ENCODE measurements at places on chromosomes 6 and 20. TPM values are rescaled to one million over a fixed set of nuclear protein-coding genes. Genes with fewer than 3 reads are reported as not detected.

Gene MUCL3
- total RNA-seq: not detected

Gene RUNX2
- 4.5 TPM for total RNA-seq

Gene POLR1C
- total RNA-seq: 18.2 TPM

Gene SLC17A1
- not detected for total RNA-seq

Gene MYBL2
- 0.27 TPM for total RNA-seq

Gene VWA7
- 0.14 TPM for total RNA-seq

Gene SLC22A1
- not detected for total RNA-seq

Gene TPD52L2
- 107 TPM for total RNA-seq

Gene NMBR
- not detected for total RNA-seq

Gene NTSR1
- total RNA-seq: 54.0 TPM

Gene RBM24
- 34.1 TPM for total RNA-seq

DNA sequence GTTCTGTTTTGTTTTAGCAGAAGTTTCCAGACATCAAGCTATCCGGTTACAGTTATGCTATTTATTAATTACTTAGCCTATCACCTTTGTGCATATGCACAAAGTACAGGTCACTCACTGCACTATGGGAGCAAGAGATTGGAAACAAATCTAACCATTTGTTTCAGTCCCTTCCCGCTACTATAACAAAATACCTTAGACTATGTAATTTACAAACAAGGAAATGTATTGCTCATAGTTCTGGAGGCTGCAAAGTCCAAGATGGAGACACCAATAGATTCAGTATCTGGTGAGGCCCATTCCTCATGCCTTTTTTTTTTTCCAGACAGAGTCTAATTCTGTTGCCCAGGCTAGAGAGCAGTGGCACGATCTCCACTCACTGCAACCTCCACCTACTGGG, 35.1 kb downstream of the ATP9A start:
- no peaks in the 10 kb centered on the region for H3K36me3 ChIP-seq
- peaks cover 19% of the 10 kb centered on the region for H3K4me1 ChIP-seq
- DNase-seq: no peak
- no peak overlapping the region for H3K4me3 ChIP-seq

DNA sequence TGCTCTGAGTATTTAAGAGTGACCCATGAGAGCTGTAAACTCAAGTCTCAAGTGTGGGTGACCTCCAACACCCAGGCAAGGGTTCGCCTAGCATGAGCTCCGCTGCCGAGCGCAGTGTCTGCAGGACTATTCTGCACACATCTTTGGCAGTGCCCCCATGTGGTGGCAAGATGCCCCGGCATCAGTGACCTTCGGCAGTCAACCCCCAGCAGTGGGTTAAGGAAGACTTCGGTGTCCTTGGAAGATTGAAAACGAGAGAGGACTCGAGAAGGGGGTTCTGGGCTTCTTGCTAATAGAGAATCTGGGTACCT, 43.1 kb downstream of the RBM38 start:
- no peaks in the 10 kb centered on the region for H3K27me3 ChIP-seq
- no peaks in the 10 kb centered on the region for H3K36me3 ChIP-seq
- H3K4me3 ChIP-seq: no peak overlapping the region
- no peaks in the 10 kb centered on the region for H3K4me1 ChIP-seq

GRCh38 chr6:97765461-97765860, 482.4 kb upstream of the MMS22L start:
- H3K27me3 ChIP-seq: no peaks in the 10 kb centered on the region
- no peak for DNase-seq
- no peak overlapping the region for H3K27ac ChIP-seq

DNA sequence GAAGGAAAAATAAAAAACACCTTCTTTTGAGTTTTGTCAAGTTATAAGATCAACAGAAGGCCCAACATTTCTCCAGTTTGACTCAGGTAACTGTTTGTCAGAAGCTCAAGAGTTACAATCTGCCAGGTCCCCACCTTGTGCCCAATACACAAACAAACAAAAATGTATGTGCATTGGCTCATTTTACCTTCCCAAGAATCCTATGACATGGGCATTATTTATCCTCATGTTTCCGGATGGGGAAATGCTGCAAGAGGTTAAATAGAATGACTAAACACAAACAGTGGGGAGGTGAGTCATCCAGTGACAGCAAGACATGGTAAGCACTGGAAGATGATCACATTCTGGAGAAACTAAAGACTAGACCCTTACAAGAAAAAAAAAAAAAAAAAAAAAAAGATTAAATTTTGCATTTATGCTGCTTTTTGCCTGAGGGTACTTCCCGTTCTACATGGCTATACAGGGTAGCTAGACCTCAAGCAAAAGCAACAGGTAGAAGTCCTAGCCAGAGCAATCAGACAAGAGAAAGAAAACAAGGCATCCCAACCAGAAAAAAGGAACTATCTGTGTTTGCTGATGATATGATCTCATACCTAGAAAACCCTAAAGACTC, 23.6 kb upstream of the ANKRD60 start:
- H3K27me3 ChIP-seq: no peaks in the 10 kb centered on the region
- peaks cover 7% of the 10 kb centered on the region for H3K36me3 ChIP-seq
- no peak overlapping the region for H3K27ac ChIP-seq
- H3K4me1 ChIP-seq: no peaks in the 10 kb centered on the region
- H3K4me3 ChIP-seq: no peak overlapping the region

GRCh38 chr20:8326191-8326590, 194.1 kb downstream of the PLCB1 start:
- no peaks in the 10 kb centered on the region for H3K4me1 ChIP-seq
- H3K36me3 ChIP-seq: no peaks in the 10 kb centered on the region
- H3K4me3 ChIP-seq: no peak overlapping the region
- H3K27ac ChIP-seq: no peak overlapping the region
- no peaks in the 10 kb centered on the region for H3K27me3 ChIP-seq
- DNase-seq: no peak

DNA sequence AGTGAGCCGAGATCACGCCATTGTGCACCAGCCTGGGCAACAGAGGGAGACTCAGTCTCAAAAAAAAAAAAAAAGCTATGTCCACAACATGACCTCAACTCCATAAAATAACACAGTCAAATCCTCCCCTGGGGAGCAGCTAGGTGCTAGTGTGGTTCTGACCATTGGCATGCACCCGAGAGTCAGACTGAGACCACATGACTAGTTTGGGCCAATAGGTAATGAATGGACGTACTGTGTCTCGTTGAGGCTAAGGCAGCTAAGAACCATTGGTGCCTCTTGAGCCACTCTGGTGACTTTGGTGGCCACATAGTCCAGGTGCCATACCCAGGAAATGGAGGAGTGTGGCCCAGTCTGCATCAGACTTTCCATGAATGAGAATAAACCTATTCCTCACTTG, 40.3 kb downstream of the ATP9A start:
- no peak overlapping the region for H3K4me3 ChIP-seq
- no peaks in the 10 kb centered on the region for H3K27me3 ChIP-seq
- H3K4me1 ChIP-seq: no peaks in the 10 kb centered on the region

DNA sequence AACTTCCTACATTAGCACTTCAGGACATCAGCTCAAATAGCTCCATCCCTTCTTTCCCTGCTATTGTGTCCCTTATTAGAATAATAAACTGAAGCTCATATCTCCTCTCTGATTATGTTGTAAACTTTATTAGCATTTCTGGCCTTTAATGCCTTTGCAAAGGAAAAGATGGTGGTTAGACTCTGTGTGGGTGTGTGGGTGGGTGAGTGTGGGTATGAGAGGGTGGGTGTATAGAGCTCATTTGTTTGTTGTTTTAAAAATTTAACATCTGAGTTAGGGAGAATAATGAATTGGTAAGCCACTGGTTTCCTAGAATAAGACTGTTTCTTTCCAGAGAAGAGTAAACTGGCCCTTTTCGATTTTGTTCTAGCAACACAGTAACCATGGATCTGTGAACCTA, 70.6 kb upstream of the L3MBTL3 start:
- no peak overlapping the region for H3K4me3 ChIP-seq
- H3K4me1 ChIP-seq: no peaks in the 10 kb centered on the region
- H3K36me3 ChIP-seq: no peaks in the 10 kb centered on the region

- no peaks in the 10 kb centered on the region for H3K27me3 ChIP-seq
- no peak overlapping the region for H3K27ac ChIP-seq
- no peak for DNase-seq
- H3K4me1 ChIP-seq: no peaks in the 10 kb centered on the region
- H3K4me3 ChIP-seq: no peak overlapping the region
These were observed 67.5 kb downstream of the KCNQ5 start for GRCh38 chr6:72689107-72689954.

GRCh38 chr6:162532283-162533008, 195.1 kb downstream of the PRKN start:
- H3K4me3 ChIP-seq: no peak overlapping the region
- H3K4me1 ChIP-seq: peaks cover 15% of the 10 kb centered on the region
- H3K27ac ChIP-seq: no peak overlapping the region

DNA sequence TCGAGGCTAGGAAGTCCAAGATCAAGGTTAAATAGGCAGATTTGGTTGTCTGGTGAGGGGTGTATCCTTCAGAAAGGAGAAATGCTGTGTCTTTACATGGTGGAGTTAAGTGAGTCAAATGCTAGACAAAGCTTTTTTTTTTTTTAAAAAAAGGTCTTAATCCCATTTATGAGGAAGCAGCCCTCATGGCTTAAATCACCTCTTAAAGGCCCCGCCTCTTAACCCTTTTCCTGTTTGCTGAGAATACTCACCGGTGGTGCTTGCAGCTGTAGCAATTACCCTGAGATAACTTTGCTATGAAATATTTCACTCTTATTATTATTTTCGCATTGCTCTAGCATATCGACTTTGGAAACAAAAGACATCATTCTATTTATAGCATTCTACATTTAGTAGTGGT, 30.8 kb downstream of the FBXO30 start:
- DNase-seq: no peak
- no peak overlapping the region for H3K27ac ChIP-seq
- no peaks in the 10 kb centered on the region for H3K27me3 ChIP-seq
- H3K36me3 ChIP-seq: no peaks in the 10 kb centered on the region

DNA sequence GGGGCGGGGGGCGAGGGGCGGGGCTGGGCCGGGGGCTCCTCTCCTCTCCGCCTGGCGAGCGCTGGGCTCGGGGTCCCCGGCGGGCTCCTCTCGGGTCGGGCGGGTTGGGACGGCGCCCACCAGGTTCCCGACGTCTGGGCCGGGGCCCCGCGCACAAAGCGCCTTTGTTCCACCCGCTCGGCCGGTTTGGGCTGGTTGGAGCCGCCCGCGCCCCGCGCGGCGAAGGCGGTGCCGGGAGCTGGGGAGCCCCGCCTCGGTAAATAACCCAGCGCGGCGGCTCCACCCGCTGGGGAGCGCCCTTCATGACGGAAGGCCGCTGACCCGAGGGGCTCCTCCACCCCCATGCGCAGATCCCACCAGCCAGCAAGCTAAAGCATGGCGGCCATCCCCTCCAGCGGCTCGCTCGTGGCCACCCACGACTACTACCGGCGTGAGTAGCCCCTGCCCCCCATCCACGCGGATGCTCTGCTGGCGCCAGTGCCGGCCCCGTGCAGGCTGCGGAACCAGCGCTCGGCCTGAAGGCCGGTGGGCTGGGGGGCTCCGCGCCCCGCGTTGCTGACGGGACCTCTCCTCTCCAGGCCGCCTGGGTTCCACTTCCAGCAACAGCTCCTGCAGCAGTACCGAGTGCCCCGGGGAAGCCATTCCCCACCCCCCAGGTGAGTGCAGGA, 503 bp downstream of the PPDPF start:
- peak; percentile 83 for DNase-seq
- H3K27me3 ChIP-seq: no peaks in the 10 kb centered on the region
- no peaks in the 10 kb centered on the region for H3K36me3 ChIP-seq
- H3K4me3 ChIP-seq: peak overlapping the region; percentile 97
- H3K27ac ChIP-seq: peak overlapping the region; percentile 95

DNA sequence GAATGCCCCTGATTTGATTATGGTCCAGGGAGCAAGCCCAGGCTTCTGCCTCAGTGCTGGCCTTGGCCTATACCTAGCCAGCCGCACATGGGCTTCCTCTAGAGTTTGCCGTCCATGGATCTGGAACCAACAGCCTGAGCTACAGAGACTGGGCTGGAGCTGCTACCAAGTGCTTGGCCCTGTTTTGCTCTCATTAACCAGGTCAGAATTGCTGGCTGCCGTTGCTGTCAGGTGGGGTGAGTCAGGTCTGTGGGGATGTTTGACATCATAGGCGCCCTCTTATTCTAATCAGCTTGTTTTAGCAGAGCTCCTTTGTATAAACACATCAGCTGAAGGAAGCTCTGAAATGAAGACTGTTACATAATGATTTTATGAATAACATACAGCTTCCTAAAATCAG, 83.1 kb upstream of the PHACTR2 start:
- no peak for DNase-seq
- H3K4me3 ChIP-seq: no peak overlapping the region
- H3K4me1 ChIP-seq: no peaks in the 10 kb centered on the region
- H3K27me3 ChIP-seq: no peaks in the 10 kb centered on the region
- no peak overlapping the region for H3K27ac ChIP-seq

GRCh38 chr6:35432291-35432690, 19.8 kb upstream of the FANCE start:
- H3K27ac ChIP-seq: no peak overlapping the region
- DNase-seq: no peak
- no peaks in the 10 kb centered on the region for H3K36me3 ChIP-seq
- peaks cover 9% of the 10 kb centered on the region for H3K4me1 ChIP-seq

GRCh38 chr6:16778521-16778920, 17.3 kb upstream of the ATXN1 start:
- no peaks in the 10 kb centered on the region for H3K27me3 ChIP-seq
- no peaks in the 10 kb centered on the region for H3K36me3 ChIP-seq
- peaks cover 4% of the 10 kb centered on the region for H3K4me1 ChIP-seq
- no peak overlapping the region for H3K27ac ChIP-seq

GRCh38 chr6:93323630-93324029, 95.7 kb downstream of the EPHA7 start:
- H3K27me3 ChIP-seq: no peaks in the 10 kb centered on the region
- H3K4me1 ChIP-seq: no peaks in the 10 kb centered on the region

- no peak overlapping the region for H3K4me3 ChIP-seq
- no peak overlapping the region for H3K27ac ChIP-seq
- no peak for DNase-seq
- H3K36me3 ChIP-seq: no peaks in the 10 kb centered on the region
- H3K4me1 ChIP-seq: no peaks in the 10 kb centered on the region
These were observed 59.8 kb upstream of the CCDC167 start for GRCh38 chr6:37559501-37559900.

GRCh38 chr6:113782636-113783035, 74.5 kb upstream of the MARCKS start:
- no peak overlapping the region for H3K4me3 ChIP-seq
- no peaks in the 10 kb centered on the region for H3K36me3 ChIP-seq
- no peak for DNase-seq

- H3K4me1 ChIP-seq: no peaks in the 10 kb centered on the region
- H3K27ac ChIP-seq: peak overlapping the region; percentile 9
- H3K4me3 ChIP-seq: no peak overlapping the region
- no peak for DNase-seq
These were observed 29.2 kb downstream of the JAG1 start for GRCh38 chr20:10644458-10645204.

GRCh38 chr20:40807821-40808170, 118.8 kb upstream of the MAFB start:
- DNase-seq: no peak
- H3K27me3 ChIP-seq: no peaks in the 10 kb centered on the region
- no peaks in the 10 kb centered on the region for H3K4me1 ChIP-seq
- no peak overlapping the region for H3K4me3 ChIP-seq
